ENCODE measurements at places on chromosomes 4 and X.

- no peak for DNase-seq
Measured at GRCh38 chr4:1608821-1609500, 75.2 kb downstream of the FAM53A start.

DNA sequence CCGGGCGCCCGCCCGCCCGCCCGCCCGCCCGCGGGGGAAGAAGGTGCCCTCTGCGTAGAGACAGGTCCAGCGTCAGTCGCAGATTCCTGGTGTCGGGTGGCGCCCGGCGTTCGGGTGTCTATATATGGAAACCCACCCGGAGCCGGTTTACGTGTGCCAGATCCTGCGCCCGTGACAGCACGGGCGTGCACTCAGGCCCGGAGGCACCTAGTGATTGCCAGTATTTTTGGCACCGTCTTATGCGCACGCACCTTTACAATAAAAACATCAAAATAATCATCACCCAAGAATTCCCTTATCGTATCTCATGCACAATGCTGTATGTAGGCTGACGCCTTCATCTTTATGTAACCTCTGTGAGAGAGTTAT lies 519 bp downstream of the SLC25A4 start:
- DNase-seq, result no peak

- no peak for DNase-seq
Measured at GRCh38 chr4:140222171-140222570, 68.2 kb upstream of the MAML3 start.

DNA sequence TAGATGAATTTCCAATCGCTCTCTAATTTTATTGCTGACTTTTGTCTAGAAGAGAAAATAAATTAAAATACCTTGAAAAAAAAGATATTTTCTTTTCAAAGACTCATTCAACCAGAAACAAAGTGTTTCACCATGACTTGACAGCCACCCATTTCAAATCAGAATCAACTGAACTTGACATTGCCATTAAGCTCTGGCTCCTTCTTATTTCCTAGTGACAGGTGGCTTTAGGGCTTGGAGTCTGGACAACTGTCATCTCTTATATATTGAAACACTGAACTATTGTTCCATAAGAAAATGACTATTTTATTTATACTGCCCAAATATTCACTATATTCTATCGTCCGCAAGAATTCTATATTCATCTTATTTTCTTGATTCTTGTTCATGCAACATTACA lies 229.2 kb downstream of the SLC39A8 start:
- no peak for DNase-seq

DNA sequence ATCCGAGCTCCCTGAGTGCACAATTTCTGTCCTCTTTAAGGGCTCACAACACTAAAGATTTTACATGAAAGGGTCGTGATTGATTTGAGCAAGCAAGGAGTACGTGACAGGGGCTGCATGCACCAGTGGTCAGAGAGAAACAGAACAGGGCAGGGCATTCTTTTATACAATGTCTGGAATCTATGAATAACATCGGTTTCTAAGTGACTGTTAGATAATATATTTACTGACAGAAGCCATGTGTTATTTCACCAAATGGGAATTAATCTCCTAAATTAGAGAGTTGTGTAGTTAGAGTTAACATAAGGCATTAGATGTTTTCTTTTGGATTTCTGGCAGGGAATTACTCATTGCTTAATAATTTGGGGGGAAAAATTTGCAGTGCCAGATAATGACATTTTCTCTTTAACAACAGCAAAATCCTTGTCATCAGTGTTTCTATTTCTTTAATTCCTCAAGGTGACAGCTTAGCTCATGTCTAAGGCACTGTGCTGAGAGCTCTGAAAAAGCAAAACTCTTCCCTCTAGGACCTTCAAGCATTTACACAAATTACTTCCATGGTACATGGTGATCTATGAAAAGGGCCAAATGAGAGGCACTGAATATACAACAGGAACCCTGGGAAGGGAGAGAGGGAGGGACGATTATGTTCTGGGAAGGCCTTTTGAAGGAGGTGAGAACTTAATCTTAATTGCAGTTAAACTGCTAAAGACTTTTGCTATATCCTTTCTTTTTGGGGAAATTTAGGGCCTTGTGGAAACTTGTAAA lies 145.0 kb downstream of the RTL3 start:
- DNase-seq, result no peak

DNA sequence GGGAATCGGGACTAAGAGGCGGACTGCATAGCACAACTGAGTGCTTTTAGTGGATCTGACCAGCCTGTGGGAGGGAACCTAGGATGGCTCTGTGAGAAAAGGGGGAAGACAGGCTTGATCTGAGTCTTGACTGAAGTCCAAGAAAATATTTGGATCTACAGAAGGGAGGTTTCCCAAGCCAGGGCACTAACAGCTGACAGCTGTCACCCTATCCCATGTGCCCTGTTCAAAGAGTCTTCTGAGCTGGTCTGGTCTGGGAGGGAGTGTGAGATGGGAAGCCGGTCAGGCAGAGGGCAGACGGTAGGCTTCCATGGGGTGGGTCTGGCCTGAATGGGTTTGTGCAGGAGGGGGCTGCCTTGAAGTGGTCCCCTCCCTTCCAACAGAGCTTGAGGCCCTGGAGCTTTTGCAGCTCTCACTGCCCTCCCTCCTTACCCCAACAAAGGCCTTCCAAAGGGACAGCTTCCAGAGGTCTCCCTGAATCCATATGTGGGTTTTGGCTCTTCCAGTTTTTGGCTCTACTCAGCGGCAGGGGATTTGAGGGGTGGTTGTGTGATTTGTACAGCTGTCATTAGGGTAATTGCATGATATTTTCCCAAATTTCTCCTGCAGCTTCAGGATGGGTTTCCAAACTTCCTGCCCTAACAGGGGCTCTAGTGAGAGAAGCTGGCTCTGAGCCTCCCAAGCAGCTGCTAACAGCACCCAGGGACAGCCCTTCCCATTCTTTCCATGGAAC lies 643.7 kb downstream of the BCOR start:
- DNase-seq, result no peak

DNA sequence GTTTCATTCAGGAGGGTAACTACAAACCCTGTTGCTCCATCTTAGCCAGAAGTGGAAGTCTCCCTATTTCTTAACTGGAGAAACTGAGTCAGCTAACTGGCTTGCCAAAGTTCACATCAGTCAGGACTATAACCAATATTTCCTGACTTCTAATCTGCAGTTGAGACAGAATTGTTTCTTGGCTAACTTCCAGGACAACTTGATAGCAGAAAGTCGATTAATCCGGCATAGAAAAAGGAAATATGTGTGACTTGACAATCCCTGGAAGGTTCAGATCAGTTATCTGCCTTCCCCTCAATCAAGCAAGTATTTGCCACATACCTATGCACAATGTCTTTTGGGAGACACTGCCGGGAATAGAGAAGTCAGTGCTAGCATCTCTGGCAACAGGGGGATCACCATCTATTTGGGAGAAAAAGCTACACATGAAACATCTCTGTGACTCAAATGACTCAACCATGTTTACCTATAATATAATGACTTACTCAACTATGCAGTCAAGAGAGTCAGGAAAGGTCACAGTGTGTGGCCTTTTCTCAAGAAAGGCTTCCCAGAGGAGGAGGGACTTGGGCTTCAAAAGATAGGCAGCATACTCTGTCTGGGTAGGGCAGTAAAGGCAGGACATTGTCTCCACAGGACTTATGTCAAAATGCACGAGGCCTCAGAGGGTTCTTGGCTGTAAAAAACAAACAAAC lies 12.4 kb upstream of the LONRF3 start:
- no peak for DNase-seq

DNA sequence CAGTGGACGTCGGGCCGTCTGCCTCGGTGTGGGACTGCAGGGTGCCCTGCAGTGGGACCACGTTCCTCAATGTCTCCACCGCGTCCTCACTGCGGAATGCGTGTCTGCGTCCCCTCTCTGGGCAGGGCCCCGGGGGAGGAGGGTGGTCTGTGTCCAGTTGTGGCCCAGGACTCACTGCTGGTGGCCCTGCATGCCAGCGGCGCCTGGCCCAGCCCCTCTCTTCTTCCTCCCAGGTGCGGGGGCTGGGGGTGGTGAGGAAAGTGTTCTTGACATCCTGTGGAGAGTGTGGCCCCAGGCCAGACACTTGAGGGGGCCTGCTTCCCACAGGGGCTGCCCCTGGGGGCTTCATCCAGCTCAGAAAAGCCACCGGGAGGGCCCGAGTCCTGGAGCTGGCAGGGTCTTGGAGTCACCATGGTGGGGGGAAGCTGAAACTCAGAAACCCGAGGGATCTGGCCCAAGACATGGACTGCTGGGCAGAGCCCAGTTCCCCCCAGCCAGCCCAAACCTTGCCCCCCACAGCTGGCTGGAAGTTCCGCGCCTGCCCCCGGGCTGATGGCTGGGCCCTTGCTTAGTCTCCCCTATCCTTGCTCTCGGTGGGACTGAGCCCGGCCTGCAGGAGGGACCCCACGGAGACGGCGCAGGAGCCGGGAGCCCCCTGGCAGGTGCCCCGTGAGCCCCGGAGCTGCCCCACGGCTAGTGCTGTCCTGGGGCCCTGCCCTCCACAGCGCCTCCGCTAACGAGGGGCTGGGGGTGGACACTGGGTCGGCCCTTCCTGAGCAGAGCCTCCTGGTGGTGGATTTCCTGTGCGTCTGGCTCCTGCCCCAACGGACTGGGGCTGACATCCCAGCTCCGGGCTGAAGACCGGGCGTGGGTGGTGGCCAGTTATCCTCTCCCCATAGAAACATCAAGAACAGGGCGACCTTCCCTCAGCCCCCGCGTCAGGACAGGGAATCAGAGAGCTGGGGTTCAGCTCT lies 2.9 kb downstream of the DOK7 start:
- DNase-seq, result no peak

- no peak for DNase-seq
Measured at GRCh38 chr4:8200302-8200975, 1.3 kb downstream of the SH3TC1 start.

DNA sequence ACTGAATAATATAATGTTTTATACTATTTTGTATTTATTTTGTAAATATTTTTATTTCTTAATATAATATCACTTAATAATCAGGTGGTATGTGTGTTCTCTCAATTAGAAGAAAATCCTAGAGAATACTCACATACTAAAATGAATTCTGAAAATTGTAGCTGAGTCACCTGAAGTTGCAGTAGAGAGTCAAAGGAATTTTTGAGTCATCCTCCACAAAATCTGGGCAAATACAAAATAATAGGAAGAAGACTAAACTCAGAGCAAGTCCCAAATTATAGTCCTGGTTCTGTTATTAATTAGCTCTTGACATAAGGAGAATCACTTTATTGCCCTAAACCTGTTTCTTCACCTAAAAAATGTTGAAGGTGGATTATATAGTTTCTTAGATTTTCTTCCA lies 57.8 kb downstream of the SPATA4 start:
- DNase-seq, result no peak

- DNase-seq, result no peak
Measured at GRCh38 chr4:181701214-181701613, 542.0 kb upstream of the TENM3 start.

DNA sequence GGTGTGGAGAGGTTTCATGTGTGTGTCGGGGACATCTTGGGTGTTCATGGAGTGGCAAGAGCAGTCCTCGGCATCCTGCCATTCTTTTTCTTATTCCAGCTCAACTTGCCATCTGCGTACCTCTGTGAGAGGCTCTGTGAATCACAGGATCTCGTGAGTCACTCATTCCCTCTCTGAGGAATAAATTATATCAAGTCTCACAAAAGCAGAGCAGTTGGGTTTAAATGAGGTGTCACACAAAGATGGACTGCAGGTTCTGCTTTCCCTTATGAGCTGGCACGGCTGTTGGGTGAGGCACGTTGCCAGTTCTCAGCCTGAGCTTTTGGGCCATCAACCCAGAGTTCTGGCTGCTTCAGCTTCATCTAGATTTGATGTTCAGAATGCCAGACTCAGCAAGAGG lies 6.8 kb upstream of the OCIAD2 start:
- DNase-seq, result peak; percentile 49

DNA sequence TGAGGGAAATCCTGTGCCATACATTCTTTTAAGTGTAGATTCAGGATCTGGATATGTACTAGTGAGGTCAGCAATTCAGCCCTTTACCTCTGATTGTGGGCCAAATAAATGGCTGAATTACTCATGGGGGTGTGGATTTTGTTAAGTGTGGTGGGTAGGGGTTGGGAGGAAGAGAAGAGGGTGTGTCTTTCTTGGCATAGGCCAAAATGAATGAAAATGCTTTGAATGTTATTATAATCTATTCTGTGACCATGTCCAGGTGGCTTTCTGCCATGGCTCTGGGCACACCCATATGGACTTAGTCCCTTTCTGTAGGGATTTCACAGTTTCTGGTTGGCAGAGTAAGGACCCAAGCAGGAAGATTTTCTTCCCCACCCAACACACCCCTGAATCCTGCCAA lies 244.3 kb downstream of the CBR4 start:
- no peak for DNase-seq

DNA sequence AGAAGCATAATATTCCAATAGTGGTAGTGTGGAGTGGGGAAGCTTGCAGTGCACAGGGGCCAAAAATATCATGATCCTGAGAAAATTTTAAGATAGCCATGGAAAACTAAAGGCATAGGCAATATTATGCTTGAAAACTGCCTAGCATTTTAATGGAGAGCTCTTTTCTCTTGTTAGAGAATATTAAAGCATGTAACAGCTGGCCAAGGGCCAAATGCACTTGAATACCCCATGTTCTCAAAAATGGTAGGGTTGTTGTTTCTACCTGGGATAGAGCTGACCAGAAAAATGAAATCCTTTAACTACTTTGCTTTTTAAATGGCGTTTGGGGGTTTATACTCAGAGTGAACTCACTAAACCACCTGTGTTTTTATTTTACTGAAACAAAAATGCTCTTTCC lies 739.6 kb upstream of the SLIT2 start:
- DNase-seq, result no peak

DNA sequence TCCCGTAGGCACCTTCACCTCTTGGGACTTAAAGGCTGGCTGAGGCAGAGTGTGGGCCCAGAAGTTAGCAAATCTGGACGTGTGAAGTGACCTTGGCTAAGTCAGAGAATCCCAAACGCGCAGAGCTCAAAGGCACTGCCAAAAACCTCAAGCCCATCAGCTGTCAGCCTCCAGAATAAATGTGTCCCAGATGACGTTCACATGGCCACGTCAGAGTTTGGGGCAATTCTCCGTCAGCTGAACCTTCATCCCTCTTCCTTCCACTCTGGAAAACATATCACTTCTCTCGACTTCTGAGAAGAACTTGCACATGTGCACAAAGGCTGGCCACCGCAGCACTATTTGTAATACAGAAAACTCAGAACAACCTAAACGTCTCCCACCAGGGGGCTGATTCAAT lies 35.7 kb upstream of the APLN start:
- no peak for DNase-seq
